Putamen (tissue), 1 donor: ENCODE measurements at places on chromosomes 4 and X.

GRCh38 chr4:10172278-10172921 is 55.8 kb upstream of the WDR1 start:
- no peak for DNase-seq

DNA sequence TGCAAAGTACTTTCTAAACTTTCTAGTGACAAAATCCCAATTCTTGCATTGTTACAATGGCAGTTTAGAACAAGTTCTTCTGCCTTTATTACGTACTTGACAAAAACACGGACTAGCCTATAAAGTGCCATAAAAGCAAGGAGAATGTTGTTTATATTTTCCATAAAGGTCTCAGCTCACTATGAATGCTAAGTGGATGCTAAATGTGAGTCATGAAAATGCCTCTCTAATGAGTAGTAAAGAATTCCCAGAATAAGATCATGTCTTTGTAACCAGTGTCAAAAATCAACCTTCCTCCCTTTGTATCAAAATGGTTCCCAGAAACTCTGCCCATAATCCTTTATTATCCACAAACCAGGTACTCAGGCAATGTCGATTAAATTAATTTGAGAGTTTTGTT is 539.8 kb upstream of the SLIT2 start:
- DNase-seq = no peak

- no peak for DNase-seq
Observed at GRCh38 chr4:6217716-6218381, 17.5 kb upstream of the JAKMIP1 start.

DNA sequence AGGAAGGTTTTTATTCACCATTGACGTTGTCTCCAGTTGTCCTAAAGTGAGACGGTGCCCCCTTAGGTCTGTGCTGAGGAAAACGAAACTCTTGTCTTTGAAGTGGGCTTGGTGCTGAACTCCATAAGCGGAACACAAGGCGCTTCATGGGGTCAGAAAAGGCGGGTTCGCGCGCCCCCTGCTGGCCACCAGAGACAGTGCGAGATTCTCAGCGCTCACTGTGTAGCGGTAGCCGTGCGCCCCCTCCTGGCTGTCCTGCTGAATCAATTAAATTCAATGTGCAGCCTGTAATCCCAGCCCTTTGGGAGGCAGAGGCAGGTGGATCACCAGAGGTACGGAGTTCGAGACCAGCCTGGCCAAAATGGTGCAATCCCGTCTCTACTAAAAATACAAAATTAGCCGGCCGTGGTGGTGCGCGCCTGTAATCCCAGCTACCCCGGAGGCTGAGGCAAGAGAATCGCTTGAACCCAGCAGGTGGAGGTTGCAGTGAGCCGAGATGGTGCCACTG is 64.1 kb downstream of the RLIM start:
- DNase-seq = peak; percentile 61

DNA sequence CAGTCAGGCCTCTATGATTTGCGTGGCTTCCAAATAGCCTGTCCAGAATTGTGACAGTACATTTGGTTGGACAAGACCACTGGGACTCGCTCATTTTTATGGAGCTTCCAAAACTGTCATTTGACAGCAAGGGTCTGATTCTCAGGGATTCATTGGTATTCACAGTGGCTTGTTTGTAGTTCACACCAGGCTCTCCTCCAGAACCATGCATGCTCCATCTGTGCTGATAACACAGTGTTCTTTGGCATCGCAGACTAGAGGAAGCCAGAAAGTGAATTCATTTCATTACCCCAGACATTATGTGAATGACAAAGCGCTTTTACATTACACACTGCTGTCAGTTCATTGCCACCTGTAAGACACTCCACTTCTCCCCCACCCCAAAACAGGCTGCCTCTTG is 208.3 kb downstream of the ARHGAP10 start:
- no peak for DNase-seq

- DNase-seq = no peak
Observed at GRCh38 chr4:4766564-4766963, 92.9 kb upstream of the MSX1 start.

- no peak for DNase-seq
Observed at GRCh38 chrX:39289827-39290226, 488.6 kb downstream of the MID1IP1 start.

- peak; percentile 27 for DNase-seq
Observed at GRCh38 chr4:31052519-31052918, 332.4 kb downstream of the PCDH7 start.

DNA sequence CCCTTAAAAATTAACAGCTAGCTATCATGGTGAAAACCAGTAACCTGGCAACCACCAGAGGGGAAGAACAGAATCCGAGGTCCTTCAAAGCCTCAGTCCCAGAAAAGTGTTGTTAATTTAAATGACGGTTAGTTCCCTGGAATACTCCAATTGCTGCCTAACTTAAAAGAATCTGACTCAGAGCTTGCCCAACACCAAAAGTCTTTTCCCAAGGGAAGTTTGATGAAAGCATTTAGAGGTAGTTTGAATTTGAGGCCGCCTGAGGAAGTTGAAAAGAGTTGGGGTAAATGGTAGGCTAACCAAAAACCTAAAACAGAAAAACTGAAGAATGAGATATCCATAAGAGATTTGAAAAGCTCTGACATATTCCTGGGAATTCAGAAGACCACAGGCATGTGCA is 46.6 kb downstream of the IL13RA2 start:
- DNase-seq = no peak

DNA sequence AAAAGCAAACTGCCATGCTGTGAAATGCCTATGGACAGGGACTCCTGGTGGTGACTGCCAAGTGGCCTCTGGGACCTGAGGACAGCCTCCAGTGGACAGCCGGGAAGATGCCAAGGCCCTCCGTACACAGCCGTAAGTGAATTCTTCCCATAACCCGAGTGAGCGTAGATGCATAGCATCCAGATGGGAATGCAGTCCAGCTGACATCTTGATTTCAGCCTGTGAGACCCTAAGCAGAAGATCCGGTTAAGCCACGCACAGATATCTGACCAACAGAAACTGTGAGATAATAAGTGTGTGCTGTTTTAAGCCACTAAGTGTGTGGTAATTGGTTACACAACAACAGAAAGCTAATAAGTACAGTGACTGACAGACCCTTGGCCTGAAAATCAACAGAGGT is 55.9 kb downstream of the TMEM156 start:
- no peak for DNase-seq

- DNase-seq = no peak
Observed at GRCh38 chrX:103503163-103503852, 16.0 kb downstream of the RAB40A start.

GRCh38 chrX:135112096-135112729 is 8.1 kb downstream of the ETDB start:
- DNase-seq = no peak

- no peak for DNase-seq
Observed at GRCh38 chr4:102343964-102344519, 1.2 kb downstream of the SLC39A8 start.

DNA sequence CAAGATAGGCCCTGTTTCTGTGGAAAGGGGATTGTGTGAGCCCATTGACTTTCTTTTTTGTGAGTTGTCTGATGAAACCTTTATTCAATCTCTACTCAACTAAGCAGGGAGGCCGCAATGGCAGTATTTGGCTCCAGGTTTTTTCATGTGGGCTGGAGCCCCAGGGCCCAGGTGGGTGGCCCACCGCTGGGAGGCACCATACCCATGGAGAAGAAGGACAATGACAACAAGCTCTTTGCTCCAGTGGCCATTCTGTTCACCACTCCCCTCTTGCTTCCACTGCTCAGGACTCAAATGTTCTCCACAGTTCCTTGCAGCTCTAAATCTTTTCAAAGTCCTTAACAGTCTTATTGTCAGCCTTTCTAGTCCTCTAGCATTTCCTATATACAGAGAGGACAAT is 54.1 kb downstream of the HOPX start:
- DNase-seq = no peak

DNA sequence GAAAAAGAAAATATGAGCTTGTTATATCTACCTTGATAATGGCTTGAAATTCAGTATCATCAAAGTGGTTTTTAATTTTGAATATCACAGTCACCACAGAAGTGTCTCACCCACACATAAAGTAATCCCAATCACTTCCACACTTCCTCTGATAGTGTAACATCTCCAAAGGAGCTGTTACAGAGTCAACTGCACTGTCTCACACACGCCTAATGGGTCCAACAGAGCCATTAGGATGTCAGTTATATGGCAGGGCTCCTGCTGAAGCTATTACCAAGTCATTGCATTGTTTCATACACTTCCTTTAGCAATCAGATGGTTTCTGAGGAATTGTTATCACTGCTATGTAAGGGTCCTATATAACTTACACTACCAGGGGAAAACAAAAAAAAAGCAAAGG is 432.1 kb upstream of the TEX13C start:
- DNase-seq = no peak

- DNase-seq = no peak
Observed at GRCh38 chr4:13543032-13543838, 1.1 kb downstream of the NKX3-2 start.

- DNase-seq = no peak
Observed at GRCh38 chr4:112184438-112184837, 39.2 kb downstream of the FAM241A start.

GRCh38 chr4:10962246-10962645 is 277.7 kb upstream of the CLNK start:
- no peak for DNase-seq

DNA sequence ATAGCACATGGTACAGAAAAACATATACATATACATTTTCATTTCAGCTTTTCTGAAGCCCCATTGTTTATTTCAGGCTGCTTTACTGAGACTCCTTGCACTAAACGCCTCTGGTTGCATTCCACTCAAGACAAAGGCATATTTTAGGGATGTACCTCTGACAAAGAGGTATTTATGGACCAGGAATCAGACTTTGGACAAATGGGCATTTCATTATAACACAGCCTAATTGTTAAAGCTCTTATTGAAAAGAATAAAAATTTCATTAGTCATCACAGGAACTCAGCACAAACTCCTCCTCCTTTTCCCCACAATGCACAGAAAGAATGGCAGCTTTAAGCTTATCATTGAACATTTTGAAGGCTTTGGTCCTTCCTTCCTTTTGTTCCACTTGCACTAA is 62.9 kb upstream of the UGT8 start:
- peak; percentile 53 for DNase-seq

- no peak for DNase-seq
Observed at GRCh38 chr4:25890571-25891485, 23.2 kb upstream of the SMIM20 start.

DNA sequence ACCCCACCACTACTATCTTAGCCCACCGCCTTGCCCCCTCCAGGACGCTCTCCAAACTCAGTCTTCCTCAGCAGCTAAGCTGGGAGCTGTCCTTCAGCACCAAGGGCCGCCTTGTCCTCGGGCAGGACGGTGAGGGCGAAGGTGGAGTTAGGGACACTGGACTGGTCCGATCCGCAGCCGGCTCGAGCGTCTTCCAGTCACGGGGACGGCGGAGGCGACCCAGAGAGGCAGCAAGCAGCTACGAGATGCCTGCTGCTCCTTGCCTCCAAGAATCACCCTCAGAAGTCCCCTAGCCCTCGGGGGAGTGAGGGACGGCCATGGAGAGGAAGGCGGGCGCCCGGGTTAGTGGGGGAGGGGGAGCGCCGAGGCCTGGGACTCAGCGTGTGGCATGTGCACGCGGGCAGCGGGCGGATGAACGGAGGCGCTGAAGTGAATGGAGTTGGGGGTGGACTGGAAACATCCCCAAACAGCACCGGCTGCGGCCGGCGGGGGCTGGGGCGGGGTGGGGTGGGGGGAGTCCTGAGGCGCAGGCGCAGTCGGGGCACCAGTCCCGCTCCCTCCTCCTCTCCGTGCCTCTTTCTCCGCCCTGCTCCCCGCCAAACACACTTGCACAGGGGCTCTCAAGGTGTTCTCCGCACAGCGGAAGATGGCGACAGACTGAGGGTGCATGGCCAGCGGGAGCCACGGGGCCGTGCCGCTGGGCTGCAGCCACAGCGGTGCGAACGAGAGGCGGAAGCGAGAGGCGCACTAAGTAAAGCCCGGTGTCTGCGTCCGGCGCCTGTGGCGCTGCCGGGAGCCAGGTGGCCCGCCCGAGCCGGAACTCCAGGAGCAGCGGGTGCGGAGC is at the start of gene NALF2:
NALF2 (plus strand) TSS at position 545 of the 844 bp plus-strand sequence. CDS start 957 bp downstream, outside the sequence.
- peak; percentile 41 for DNase-seq

- no peak for DNase-seq
Observed at GRCh38 chr4:149166365-149166764, 649.3 kb downstream of the IQCM start.

DNA sequence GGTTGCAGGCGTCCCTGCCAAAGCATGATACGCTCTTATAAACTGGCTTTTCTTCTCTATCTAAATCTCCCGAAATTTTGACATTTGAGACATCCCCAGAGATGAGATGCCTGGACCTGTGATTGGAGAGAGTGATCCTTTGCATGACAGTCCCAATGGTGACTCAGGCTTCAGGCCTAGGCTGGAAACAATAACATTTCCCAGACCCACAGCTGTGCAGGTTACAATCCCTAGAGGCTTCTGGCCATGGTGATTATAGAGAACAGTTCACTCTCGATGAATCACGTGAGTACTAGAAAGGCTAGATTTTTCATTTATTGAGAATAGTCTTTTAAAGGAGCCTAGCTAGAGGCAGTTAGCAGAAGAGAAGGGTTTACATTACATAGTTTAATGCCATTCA is 75.9 kb downstream of the SPATA18 start:
- no peak for DNase-seq

DNA sequence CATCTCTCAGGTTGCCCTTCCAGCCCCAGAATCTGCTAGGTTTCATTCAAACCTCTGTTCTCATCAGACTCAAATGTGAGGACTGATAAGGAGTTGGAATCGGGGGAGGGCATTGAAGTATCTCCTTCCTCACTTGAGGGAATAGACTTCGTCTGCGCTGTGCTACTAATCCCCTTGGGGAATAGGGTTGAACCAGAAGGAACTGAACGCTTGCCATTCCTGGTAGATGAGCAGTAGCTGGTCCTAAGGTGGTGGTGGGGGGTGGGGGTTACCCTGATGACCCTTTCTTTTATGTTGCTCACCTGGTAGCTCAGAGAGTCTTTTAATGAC is 692 bp upstream of the SLC9A7 start:
- no peak for DNase-seq

- no peak for DNase-seq
Observed at GRCh38 chrX:56029188-56029587, 203.0 kb upstream of the KLF8 start.

DNA sequence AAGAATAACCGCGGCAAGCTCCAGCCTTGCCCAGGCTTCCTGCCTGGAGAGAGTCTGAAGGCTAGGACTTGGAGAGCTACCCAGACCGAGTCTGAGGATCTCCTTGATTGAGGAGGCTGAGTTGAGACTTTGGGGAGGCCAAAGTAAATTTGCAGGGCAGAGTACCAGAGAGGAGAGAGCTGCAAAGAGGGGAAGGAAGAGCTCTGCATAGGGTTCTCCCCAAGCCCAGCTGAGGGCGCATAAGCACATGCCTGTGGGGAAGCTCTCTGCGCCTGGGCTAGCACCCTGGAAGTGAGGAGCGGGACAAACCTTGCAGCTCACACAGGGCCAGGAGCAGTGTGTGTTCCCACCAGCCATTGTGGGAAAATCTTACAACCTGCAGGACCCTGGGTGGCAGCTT is 56.1 kb downstream of the FAM193A start:
- no peak for DNase-seq

DNA sequence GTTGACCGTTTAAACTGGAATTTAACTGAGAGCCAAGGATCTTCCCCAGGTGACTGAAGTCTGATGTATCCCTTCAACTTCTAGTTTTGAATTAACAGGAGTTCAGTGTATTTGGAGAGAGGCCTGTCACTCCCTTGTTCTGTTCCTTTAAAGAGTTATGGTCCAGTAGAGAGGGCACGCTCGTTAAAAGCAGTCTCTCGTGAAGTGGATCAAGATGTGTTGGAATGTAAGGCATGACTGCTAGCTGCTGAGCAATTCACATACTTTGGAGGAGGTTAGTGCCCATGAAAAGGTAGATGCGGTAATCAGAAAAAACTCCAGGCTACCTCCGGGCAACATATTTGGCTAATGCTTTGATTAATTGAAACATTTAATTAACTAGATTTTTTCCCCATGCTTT is 65.7 kb downstream of the SHROOM2 start:
- no peak for DNase-seq

GRCh38 chr4:188872809-188873208 is 733.6 kb downstream of the TRIML1 start:
- no peak for DNase-seq
